Activated CD4-positive, CD25-positive, alpha-beta regulatory T cell (primary cell): ENCODE measurements at places on chromosomes 16 and 17.

GRCh38 chr16:24758373-24758772 is 28.9 kb downstream of the TNRC6A start:
- no peak for DNase-seq

DNA sequence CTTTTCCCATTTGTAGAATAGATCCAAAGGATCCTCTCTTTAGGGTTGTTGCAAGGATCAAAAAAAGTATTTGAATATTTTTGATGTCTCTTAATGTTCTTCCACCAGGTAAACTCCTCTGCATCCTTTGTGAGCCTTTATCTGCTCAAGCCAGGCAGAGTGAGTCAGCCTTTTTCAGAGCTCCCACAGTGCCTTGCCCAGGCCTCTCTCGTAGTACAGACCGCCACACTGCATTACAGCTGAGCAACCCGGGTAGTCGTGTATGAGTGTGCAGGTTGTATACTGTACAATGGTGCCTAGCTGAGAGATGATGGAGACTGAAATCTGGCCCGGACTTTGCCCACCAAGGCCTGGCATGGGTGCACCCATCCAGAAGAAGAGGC is 20.9 kb downstream of the RHBDL3 start:
- DNase-seq: no peak

DNA sequence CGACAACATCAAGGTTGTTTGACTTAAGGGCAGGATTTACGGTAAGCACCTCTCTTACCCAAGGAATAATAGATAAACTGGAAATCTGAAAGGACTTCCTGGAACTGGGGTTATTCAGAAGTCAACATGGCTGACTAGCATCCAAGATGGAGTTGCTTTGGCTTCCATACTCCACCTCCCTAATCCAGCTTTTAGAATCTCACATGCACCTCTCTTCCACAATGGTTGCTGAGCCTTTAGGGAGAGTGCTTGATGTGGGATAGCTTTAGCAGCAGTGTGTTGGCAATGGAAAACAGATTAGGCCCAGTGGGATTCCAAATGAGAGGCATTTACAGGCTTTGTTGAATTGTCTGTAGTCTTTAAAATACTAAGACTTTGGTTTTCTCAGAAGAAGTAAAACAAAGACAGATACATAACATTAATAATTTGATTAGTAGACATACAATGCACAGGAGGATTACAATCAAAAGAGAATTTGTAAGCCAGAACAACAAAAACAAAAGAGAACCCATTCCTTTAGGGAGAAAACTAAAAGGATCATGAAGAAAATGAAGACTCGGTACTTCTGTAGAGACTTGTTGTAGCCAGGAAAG is 222.0 kb downstream of the HS3ST3B1 start:
- no peak for DNase-seq

DNA sequence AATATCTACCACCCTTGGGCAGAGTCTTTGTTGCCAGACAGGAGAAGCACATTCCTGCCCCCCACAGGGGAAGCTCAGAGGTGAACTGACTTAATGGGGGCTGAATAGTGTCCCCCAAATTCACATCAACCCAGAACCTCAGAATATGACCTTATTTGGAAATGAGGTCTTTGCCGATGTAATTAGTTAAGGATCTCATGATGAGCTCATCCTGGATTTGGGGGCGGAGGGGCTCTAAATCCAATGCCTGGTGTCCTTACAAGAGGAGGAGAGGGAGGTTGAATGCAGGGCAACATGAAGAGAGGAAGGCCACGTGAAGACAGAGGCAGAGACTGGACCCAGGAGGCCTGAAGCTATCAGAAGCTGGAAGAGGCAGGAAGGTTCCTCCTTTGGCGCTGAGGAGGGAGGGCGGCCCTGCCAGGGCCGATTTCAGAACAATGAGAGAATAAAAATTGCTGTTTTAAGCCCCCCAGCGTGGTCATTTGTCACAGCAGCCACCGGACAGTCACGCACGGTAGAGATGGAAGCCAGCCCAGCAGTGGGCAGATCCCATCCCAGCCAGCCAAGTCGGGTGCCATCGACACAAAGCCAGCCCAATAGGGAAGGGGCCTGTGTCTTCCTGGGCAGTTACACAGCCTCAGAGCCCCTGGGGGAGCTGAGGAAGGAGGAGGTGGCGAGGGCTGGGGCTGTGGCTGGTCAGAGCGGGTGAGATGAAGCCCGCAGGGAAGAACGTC is 21.3 kb downstream of the C16orf74 start:
- DNase-seq: no peak

DNA sequence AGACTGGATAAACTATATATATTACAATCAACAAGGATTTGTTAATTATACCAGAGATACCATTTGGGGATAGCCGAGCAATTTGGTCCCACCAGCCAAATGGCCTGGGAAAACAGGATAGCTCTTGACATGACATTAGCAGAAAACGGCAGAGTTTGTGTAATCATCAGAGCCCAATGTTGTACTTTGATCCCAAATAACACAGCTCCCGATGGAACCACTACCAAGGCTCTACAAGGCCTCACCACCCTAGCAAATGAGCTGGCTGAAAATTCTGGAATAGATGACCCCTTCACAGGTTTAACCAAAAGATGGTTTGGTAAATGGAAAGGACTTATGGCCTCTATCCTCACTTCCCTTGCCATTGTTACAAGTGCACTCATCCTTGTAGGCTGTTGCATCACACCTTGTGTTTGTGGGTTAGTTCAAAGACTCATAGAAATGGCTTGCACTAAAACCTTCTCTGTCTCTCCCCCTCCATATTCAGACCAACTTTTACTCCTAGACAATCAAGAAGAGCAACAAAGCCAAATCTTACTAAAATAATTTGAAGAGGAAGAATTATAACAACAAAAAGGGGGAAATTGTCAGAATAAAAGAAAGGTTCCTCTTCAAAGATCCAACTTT is 9.5 kb downstream of the TXNL4B start:
- no peak for DNase-seq

DNA sequence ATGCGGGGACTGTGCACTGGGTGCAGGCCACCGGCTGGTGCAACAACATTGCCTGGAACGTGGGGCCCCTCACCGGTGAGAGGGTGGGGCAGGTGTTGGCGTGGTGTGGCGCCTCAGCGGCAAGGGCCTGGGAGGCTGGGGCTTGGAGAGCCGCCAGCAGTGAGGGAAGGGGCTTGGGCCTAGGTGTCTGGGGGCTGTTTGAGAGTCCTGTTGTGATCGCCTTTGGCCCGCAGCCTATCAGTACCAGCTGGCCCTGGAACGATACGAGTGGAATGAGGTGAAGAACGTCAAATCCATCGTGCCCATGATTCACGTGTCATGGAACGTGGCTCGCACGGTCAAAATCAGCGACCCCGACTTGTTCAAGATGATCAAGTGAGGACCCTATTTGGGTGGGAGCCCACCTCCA is 2.6 kb upstream of the TMEM88 start:
- no peak for DNase-seq

- DNase-seq: no peak
These were observed 73.0 kb upstream of the FOXF1 start for GRCh38 chr16:86437348-86437747.

GRCh38 chr17:81379523-81379942 is 15.7 kb upstream of the BAHCC1 start:
- DNase-seq: no peak

- DNase-seq: no peak
These were observed 201.7 kb upstream of the NLRP1 start for GRCh38 chr17:5785867-5786509.

- no peak for DNase-seq
These were observed 1.6 kb downstream of the ZNF423 start for GRCh38 chr16:49854188-49854795.

GRCh38 chr16:71807905-71808592 is 585 bp downstream of the AP1G1 start:
- no peak for DNase-seq

DNA sequence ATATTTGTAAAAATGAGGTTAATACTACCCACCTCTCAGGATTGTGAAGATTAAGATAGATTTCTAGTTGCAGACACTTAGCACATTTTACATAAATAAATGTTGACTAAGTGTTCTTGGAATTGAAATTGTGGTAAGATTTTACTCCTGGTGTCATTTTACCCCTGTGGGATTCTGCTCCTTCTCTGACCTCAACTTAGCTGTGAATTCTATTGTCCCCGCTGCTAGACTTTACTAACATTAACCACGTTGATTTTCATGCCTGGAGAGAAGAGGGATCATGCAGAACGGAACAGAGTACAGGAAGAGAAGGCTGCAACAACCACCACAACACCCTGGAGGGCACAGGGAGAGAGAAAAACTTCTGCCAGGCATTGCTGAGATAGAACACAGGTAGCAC is 2.1 kb upstream of the TOM1L1 start:
- no peak for DNase-seq

DNA sequence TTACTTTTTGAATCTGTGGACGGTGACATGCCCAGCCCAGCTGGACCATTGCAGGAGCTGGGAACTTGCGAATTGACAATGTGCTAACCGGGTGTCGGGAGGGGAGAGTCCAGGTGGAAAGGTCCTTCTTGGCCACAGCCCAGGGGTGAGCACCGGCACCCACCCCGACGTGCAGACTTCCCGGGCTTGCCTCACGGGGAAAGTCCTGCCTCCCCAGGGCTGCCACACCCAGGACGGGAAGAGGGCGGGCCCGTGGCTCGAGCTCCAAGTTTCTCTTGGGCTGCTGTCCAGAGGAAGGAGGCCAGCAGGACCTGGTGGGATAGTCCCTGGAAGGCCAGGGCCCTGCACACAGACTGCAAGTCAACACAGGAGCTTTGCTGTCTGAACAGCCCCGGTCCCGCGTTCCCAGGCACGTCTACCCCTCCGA is 17.7 kb downstream of the CARD14 start:
- no peak for DNase-seq

DNA sequence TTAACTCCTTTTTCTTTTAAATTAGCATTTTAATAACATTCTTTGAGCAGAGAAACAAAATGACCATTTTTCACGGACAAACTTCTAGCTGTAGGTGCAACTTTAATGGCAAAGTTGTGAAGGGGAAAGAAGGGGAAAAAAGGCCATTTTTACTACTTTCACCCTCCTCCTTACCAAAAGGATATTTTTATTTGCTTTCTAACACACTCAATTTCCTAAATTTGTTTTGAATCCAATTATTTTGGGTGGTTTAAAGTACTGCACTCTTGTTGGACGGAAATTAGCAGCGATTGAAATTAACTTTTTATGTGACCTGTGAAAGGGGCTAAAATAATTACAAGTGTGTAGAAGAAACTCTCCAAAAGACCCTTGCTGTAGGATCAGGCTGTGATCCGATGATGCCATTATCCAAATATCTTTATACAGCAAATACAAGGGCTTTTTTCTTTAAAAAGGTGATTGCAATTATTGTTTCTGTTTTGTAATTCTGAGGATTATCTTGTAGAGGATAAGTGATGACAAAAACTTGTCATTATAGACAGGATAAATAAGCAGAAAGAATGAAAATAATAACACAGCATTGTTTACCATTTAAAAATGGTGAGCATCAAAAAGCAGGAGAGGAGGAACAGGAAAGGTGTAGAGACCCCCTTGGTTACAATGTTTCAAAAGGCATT is 42.4 kb downstream of the SNX11 start:
- DNase-seq: no peak

DNA sequence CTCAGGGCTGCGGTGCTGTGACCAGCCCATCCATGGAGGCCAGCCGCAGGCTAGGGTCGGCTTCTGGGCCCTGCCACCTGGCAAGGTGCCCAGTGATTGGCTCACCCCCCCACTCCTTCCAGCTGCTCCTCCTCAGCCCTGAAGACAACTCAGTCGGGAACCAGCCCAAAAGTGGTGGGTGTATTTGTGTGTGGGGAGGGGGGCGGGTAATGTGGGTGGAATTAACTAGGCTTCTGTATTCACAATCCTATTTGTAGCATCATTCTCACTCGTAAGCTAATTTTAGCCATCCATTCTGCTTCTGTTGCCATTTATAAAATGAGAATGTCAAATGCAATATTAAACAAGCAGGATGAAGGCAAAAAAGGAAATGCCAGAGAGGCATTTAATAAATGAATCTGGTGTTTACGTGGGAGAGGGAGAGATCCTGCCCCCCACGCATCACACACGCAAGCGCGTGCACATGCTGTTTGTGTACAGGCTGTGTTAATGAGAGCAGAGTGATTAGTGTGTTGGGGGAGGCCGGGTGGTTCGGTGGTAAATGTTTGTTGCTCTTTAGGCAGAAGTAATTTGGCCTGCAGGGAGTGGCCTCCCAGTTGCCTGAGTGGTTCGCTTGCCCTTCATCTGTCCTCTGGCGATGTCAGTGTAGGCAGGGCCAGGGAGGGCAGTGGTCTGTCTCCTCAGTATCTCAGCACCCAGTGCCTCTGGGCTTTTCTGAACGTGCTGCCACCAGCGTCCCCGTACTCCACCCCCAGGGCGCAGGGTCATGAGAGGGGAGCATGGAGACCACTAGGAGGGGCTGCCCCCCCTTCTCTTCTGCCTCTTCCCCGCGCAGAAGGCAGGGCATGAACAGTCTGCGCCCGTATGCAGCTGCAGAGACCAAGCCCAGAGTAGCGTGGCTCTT is 140.1 kb downstream of the CCDC182 start:
- DNase-seq: no peak

DNA sequence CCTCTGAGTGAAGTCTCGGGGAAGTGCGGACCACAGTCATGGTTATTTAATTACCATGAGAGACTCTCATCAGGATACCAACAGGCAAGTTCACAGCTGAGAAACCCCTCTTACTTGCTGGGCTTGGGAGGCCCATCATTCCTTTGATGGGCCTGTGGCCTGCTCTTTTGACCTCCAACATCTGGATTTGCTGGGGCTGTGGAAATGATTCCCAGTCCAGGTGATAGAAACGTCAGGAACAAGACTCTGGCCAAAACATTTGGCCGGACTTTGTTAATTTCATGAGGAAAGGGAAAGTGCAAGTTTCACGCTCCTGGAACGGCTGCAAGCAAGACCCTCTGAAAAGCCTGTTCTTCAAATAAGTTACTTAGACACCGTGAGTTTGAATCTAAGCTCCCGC is 42.5 kb downstream of the TMEM114 start:
- no peak for DNase-seq

DNA sequence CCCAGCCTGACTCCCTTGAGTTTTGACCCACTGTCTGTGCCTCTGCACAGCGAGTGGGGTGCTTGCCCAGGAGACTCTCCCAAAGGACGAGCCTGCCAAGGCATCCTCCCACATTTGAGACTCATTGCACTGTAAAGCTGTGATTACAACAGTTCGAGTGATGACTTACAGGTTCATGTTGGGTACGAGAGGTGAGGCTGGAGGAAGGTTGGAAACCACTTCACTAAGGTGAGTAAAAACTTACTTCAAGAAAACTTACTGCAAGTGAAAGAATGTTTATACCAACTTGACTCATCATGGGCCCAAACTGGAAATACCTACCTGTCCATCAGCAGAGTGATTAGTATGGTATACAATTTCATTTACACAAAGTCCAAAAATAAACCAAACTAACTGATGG is 360.1 kb upstream of the CDH11 start:
- no peak for DNase-seq

- no peak for DNase-seq
These were observed at the start of gene PRR15L for GRCh38 chr17:47957591-47958490. Gene PRR15L, minus strand, starts transcription at chr17:47957883. Its CDS starts 4,649 bp downstream, at chr17:47953234.

GRCh38 chr16:12629271-12629670 is 174.4 kb downstream of the CPPED1 start:
- no peak for DNase-seq
